ENCODE measurements at places on chromosomes 1 and 21. TPM values are rescaled to one million over a fixed set of nuclear protein-coding genes. Genes with fewer than 3 reads are reported as not detected.

DNA sequence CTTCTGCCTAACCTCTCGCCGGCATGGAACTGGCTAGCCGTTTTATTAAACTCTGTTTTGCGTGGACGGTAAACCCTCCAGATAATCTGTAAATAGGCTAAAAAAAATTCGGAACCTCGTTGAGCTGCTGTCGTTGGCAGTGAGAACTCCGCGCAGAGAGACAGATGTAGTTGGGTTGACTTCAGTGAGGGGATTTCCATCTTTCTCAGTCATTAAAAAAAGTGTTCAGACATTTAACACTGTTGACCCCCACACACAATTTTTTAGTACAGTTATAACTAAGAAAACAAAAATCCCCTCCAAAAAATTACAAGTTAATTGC lies 464 bp downstream of the PARK7 start:
- H3K27ac ChIP-seq, result peak overlapping the region; percentile 95
- H3K4me1 ChIP-seq, result peaks cover 24% of the 10 kb centered on the region
- peak overlapping the region; percentile 65 for H3K4me3 ChIP-seq
- H3K27me3 ChIP-seq, result no peaks in the 10 kb centered on the region
- DNase-seq, result no peak
- peaks cover 37% of the 10 kb centered on the region for H3K36me3 ChIP-seq

- no peaks in the 10 kb centered on the region for H3K36me3 ChIP-seq
- no peak overlapping the region for H3K4me3 ChIP-seq
- no peak overlapping the region for H3K27ac ChIP-seq
- H3K27me3 ChIP-seq, result no peaks in the 10 kb centered on the region
These were observed 119.8 kb upstream of the IRF2BP2 start for GRCh38 chr1:234729561-234730474.

- no peak overlapping the region for H3K27ac ChIP-seq
- H3K27me3 ChIP-seq, result no peaks in the 10 kb centered on the region
- no peak for DNase-seq
- H3K36me3 ChIP-seq, result no peaks in the 10 kb centered on the region
- no peaks in the 10 kb centered on the region for H3K4me1 ChIP-seq
These were observed 1.9 kb upstream of the MYBPH start for GRCh38 chr1:203177470-203178039.

DNA sequence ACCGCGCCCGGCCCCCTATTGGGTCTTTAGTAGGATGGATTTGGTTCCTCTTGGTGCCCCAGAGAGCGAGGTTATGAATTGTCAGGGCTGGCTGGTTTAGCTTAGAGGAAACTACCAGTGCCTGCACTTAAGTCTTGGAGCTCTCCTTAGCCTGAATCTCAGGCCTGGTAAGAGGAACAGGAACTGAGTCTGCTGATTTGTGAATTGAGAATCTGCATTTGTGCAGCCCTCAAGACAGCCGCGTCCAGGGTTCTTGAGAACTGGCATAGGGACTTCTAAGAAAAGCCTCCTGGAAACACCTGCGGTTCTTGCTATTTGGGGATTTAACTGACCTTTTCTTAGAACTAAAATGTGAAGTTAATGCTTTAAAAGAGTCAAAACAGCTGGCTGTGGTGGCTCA lies 1.7 kb downstream of the NECAP2 start:
- peaks cover 51% of the 10 kb centered on the region for H3K36me3 ChIP-seq
- H3K27ac ChIP-seq, result peak overlapping the region; percentile 100
- DNase-seq, result no peak
- peaks cover 17% of the 10 kb centered on the region for H3K4me1 ChIP-seq

DNA sequence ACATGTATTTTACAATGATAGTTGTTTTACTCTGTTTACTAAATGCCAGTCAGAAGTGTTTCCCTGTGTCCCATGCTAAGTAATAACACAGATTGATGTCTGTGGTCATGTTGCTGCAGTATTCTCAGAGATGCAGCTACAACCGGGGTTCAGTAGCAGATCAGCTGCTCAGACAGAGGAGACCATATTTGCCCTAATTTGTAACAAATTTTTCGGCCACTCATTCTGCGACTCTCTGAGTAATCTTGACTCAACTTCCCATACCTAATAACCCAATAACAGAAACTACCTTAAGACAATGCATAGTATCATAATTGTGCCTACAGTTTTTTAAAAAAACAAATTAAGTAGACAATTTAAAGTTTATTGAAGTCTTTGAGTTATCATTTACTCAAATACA lies 32.6 kb downstream of the NIBAN1 start:
- no peak overlapping the region for H3K27ac ChIP-seq
- no peak overlapping the region for H3K4me3 ChIP-seq
- H3K36me3 ChIP-seq, result no peaks in the 10 kb centered on the region
- H3K4me1 ChIP-seq, result no peaks in the 10 kb centered on the region

GRCh38 chr21:35984654-35985361 lies 75.5 kb downstream of the SETD4 start:
- DNase-seq, result no peak
- no peak overlapping the region for H3K4me3 ChIP-seq
- H3K36me3 ChIP-seq, result no peaks in the 10 kb centered on the region
- H3K27me3 ChIP-seq, result no peaks in the 10 kb centered on the region

- no peak overlapping the region for H3K4me3 ChIP-seq
- no peak overlapping the region for H3K27ac ChIP-seq
- H3K27me3 ChIP-seq, result peaks cover 12% of the 10 kb centered on the region
- H3K36me3 ChIP-seq, result no peaks in the 10 kb centered on the region
- no peaks in the 10 kb centered on the region for H3K4me1 ChIP-seq
These were observed 74.1 kb downstream of the RRAGC start for GRCh38 chr1:38785285-38786039.

DNA sequence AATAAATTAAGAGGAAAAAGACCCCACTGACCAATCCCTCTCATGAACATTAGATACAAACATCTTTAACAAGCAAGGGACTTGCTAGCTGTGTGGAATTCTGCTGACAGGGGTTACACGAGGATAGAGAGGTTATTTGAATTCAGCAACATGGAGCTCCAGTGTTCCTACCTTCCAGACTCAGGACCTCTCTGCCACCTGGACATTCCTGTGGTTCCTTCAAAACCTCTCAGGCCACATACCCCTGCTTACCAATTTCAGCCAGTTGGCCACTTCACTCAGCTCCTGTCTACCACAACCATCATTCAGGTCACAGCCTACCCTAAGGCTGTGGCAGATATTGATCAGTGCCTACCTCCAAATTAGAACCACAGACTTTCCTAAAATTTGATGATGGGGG lies 147.5 kb downstream of the RRAGC start:
- no peak overlapping the region for H3K4me3 ChIP-seq
- no peak overlapping the region for H3K27ac ChIP-seq
- no peaks in the 10 kb centered on the region for H3K4me1 ChIP-seq
- DNase-seq, result no peak
- H3K27me3 ChIP-seq, result no peaks in the 10 kb centered on the region
- no peaks in the 10 kb centered on the region for H3K36me3 ChIP-seq

- no peak for DNase-seq
- H3K4me3 ChIP-seq, result no peak overlapping the region
- H3K36me3 ChIP-seq, result no peaks in the 10 kb centered on the region
- no peak overlapping the region for H3K27ac ChIP-seq
- peaks cover 14% of the 10 kb centered on the region for H3K4me1 ChIP-seq
These were observed 52.8 kb upstream of the RPL11 start for GRCh38 chr1:23638786-23639241.

DNA sequence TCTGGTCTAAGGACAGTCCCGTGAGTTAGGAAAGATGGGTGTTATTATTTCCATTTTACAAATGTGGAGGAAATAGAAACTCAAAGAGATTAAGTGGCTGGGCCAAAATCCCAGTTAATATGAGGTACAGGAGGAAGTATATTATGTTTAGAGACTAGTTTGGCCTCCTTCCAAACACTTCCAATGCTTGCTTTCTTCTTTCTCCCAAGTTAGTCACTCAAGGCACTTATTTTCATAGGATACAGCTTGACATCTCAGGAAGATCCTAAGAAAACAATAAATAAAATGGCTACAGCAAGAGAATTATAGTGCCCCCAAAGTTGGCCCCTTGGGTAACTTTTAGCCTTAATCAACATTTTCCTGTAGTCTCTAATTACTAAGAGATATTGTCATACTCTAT lies 47.5 kb upstream of the IPO9 start:
- no peaks in the 10 kb centered on the region for H3K4me1 ChIP-seq
- DNase-seq, result no peak
- H3K36me3 ChIP-seq, result no peaks in the 10 kb centered on the region
- H3K27me3 ChIP-seq, result no peaks in the 10 kb centered on the region
- H3K4me3 ChIP-seq, result no peak overlapping the region

GRCh38 chr1:202599669-202600431 lies 110.4 kb downstream of the SYT2 start:
- no peak overlapping the region for H3K27ac ChIP-seq
- no peak overlapping the region for H3K4me3 ChIP-seq
- peaks cover 5% of the 10 kb centered on the region for H3K36me3 ChIP-seq
- H3K27me3 ChIP-seq, result no peaks in the 10 kb centered on the region

GRCh38 chr1:204114606-204115005 lies 37.2 kb downstream of the ETNK2 start:
- H3K36me3 ChIP-seq, result no peaks in the 10 kb centered on the region
- no peak overlapping the region for H3K27ac ChIP-seq
- H3K4me1 ChIP-seq, result no peaks in the 10 kb centered on the region
- no peaks in the 10 kb centered on the region for H3K27me3 ChIP-seq

IQGAP3 gene
- 0.24 TPM for total RNA-seq

DMBX1 gene
- not detected for total RNA-seq

CELF3 gene
- total RNA-seq, result not detected

SPRR2D gene
- total RNA-seq, result not detected

FCGR1A gene
- total RNA-seq, result not detected

DIO1 gene
- total RNA-seq, result not detected

ENTREP3 gene
- 8.2 TPM for total RNA-seq

THEM5 gene
- not detected for total RNA-seq

Measured in naive thymus-derived CD4-positive, alpha-beta T cell (primary cell).